ENCODE measurements at places on chromosomes 1 and 21. TPM values are rescaled to one million over a fixed set of nuclear protein-coding genes. Genes with fewer than 3 reads are reported as not detected.

GRCh38 chr1:166740668-166741276, 98.5 kb upstream of the POGK start:
- DNase-seq = no peak

GRCh38 chr21:44911068-44911383, 9.7 kb downstream of the ITGB2 start:
- DNase-seq = no peak

The PDPN gene
- 4.4 TPM for polyA plus RNA-seq

DNA sequence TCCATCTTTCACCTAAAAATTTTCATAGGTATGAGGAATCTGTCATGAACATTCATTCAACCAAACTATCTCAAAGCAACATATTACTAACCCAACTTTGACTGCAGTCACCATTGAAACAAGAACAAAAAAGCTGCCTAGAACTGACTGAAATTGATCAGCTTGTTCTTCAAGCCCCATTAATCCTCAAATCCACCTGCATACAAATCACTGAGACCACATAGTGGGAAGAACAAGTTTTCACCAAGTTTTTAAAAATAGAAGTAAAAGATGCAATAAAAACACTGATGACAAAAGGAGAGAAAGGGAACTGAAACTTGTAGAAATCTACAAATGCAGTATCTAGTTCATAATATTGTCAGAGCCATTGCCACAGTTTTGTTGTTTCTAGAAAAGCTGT, 6.1 kb downstream of the SORT1 start:
- no peak for DNase-seq

DNA sequence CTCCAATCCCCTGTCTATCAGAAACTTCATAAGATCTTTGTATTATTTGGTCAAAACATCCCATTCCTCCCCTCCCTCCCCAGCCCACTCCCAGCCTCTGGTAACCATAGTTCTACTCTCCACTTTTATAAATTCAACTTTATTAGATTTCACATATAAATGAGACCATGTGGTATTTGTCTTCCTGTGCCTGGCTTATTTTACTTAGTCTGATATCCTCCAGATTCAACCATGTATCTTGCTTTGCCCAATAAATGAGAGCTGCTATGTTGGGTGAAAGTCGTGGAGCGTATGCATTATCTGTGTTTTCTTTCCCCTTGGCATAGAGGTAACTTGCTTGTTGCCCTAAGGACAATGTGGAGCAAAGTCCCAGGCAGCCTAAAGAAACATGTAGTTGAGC, 28.5 kb upstream of the CHRM3 start:
- no peak for DNase-seq

DNA sequence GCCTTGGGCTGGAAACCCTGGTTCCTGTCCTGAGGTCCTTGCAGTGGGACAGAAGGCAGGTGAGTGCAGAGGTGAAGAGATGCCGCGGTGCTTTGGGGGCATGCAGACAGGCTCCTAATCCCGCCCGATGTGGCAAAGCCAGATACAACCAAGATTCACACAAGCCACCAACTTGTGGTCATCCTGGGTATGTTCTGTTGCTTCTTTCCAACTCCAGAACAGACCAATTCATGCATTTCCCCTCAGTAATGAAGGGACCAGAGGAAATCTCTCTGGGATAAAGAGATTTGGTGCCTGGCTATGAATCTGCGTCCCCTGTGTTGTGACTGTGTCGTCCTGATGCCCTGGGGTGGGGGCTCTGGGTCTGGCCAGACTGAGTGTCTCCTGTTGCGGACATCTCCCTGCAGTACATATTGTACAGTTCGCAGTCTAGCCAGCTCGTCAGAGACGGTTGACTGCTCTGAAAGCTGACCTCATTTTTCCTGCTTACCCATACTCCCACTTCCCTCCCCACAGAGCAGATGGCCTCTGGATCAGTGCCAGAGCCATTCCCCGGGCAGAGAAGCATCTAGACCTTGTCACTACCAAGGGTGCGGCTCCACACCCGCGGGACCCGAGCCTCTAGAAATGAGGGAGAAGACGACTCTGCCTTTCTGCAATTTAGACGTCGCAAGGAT, 216.3 kb downstream of the KIF26B start:
- DNase-seq = peak; percentile 17

The S1PR1 gene
- 51.2 TPM for polyA plus RNA-seq

DNA sequence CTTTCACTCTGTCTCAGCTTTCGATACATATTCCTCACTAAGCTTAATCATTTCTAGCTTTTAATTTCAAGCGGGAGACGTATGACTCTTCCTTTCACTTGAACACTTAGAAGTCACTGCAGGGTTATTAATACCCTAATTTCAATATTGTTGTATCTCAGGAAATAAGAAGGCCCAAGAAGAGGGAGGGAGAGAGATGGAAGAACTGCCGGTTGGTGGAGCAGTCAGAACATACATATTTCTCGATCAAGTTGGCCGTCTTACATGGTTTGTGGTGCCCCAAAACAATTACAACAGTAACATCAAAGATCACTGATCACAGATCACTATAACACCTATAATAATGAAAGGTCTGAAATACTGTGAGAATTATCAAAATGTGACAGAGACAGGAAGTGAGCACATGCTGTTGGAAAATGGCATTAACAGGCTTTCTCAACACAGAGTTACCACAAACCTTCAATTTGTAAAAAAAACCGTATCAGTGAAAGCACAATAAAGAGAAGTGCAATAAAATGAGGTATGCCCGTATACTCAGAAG, 145.4 kb upstream of the HP1BP3 start:
- no peak for DNase-seq

- DNase-seq = no peak
Measured at GRCh38 chr21:35023396-35024070, 25.6 kb downstream of the RUNX1 start.

DNA sequence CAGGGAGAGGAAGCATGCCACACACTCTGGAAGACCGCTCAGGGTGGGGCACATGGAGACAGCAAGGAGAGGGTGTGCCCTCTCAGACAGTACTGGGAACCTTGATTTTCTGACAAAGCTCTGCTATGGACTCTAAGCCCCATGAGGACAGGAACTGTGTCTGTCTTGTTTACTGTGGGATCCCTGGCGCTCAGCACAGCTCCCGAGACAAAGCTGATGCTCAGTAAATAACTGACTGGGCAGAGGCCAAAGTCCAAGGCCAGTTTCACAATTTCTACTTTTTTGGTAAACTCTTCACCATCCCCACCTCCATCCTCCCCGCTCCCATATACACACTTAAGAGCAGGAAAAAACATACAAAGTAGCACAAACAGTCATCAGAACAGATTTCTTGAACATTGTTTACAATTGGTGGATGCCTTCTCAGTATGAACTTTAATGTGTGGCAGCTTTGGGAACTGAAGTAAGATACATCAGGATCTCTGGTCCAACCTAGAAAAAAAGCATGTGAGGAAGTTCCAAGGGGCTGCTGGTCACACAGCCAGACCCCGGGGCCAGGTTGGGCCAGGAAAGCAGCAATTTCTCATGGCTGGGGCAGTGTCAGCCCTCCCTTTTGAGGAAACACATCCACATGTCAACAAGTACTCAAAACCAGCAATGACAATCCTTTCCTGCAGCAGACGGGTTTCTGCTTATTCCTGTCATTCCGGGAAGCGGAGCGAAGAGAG, 5.6 kb upstream of the AHCYL1 start:
- no peak for DNase-seq

The PYCR2 gene
- polyA plus RNA-seq = 96.0 TPM

The HPDL gene
- polyA plus RNA-seq = 0.62 TPM

DNA sequence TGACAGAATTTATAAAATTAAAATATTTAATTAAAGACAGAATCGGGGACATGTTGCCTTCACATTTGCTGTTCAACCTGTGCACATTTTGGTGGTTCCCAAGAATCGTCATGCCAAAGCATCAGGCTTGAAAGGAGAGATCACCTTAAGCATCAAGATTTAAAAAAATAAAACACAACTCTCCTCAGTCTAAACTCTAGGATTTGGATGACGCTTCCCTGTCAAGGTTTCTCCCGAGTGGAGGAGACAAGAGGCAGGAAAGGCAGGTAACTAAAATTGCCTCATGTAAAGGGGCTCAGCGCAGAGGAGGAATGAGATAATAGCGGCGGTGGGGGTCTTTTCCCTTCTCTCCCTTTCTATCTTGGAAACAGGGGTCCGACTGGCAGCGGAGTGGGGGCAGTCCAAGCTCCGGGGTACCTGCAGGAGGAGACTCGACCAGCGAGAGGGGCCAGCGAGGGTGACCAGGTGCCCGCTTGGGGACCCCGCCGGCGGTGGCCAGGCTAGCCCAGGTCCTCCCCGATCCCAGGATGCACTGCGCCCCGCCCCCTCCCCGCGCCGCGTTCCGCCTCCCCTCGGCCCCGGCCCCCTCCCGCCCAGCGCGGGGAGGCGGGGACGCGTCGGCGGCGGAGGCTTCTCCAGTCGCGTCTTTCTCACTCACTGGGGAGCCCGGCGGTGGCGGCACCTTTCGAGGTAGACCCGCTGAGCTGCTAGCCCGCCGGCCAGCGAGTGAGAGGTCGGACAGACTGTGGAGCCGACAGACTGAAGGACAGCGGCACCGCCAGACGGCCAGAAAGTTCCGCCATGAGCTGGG, at the start of gene FNBP1L:
Gene FNBP1L (plus strand): TSS at position 638 of the 811 bp plus-strand sequence. CDS start 164 bp downstream, at position 802.
- DNase-seq = peak; percentile 81

The ARID4B gene
- 4.8 TPM for polyA plus RNA-seq

The FCRL2 gene
- polyA plus RNA-seq = 0.04 TPM

The IGSF3 gene
- 4.4 TPM for polyA plus RNA-seq

GRCh38 chr21:36566644-36567043, 86.7 kb upstream of the CLDN14 start:
- no peak for DNase-seq

GRCh38 chr1:240732390-240732789, 120.4 kb upstream of the GREM2 start:
- DNase-seq = no peak

GRCh38 chr1:109509176-109510134, at the start of gene AMIGO1:
Gene AMIGO1, minus strand, starts transcription at chr1:109509727. Its CDS starts 815 bp downstream, at chr1:109508912.
- peak; percentile 56 for DNase-seq

DNA sequence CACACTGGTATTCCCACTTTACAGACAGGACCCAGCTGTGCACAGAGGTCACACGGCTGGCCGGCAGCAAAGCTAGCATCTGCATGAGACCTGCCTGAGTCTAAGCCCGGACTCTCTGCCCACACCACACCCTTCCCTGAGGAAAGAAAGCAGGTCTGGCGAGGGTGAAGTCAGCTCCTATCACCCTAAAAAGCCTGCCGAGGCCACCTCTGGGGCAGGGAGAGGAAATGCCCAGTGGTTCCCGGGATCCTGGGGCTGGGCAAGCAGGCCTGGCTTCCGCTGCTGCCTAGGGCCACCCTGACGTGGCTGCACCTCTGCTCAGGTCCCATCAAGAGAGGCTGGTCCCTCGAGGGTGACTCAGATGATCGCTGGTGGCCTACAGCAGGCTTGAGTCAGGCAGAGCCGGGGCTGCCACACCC, 42.2 kb downstream of the RAP1GAP start:
- no peak for DNase-seq

The NUF2 gene
- polyA plus RNA-seq = 0.37 TPM

GRCh38 chr1:225866061-225866837, 15.9 kb downstream of the TMEM63A start:
- no peak for DNase-seq

The STUM gene
- 1.2 TPM for polyA plus RNA-seq

GRCh38 chr1:213075725-213076124, 24.7 kb downstream of the RPS6KC1 start:
- no peak for DNase-seq

The NPPA gene
- 16.4 TPM for polyA plus RNA-seq

- DNase-seq = no peak
Measured at GRCh38 chr1:14452551-14452950, 145.9 kb upstream of the KAZN start.

- peak; percentile 93 for DNase-seq
Measured at GRCh38 chr1:161177112-161177935, at the start of gene B4GALT3. Gene B4GALT3, minus strand, starts transcription at chr1:161177507. Its CDS starts 1,447 bp downstream, at chr1:161176060.

The MEX3A gene
- polyA plus RNA-seq = 0.17 TPM

- no peak for DNase-seq
Measured at GRCh38 chr1:191206513-191207207, 729.0 kb upstream of the BRINP3 start.

The CD101 gene
- 0.90 TPM for polyA plus RNA-seq

DNA sequence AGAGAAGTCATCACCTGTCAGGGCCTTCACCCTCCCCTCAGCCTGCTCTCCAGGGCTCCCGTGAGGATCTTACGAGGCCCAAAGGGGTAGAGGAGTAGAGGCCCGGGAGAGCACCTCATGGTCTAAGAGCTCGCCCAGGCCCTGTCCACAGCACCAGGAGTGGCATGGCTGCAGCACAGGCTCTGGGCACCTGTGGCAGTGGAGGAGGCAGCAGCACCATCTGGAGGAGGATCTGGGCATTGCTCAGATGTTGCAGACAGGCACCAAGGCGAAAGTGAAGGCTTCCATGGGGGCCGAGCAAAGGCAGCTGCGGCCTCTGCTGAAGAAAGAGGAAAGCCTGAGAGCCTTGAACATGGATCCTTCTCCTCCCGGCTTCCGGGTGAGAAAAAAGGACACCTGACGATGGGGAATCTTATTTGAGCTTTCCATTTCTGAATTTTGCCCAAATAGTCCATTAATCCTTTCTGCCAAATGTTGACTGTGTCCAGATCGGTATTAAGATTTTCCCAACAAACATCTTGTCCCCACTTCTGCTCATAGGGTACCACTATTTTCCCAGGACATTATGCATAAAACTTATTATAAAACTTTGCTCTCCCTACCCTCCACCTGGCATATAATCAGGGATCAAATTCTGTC, 604.7 kb downstream of the PTPRC start:
- peak; percentile 50 for DNase-seq

DNA sequence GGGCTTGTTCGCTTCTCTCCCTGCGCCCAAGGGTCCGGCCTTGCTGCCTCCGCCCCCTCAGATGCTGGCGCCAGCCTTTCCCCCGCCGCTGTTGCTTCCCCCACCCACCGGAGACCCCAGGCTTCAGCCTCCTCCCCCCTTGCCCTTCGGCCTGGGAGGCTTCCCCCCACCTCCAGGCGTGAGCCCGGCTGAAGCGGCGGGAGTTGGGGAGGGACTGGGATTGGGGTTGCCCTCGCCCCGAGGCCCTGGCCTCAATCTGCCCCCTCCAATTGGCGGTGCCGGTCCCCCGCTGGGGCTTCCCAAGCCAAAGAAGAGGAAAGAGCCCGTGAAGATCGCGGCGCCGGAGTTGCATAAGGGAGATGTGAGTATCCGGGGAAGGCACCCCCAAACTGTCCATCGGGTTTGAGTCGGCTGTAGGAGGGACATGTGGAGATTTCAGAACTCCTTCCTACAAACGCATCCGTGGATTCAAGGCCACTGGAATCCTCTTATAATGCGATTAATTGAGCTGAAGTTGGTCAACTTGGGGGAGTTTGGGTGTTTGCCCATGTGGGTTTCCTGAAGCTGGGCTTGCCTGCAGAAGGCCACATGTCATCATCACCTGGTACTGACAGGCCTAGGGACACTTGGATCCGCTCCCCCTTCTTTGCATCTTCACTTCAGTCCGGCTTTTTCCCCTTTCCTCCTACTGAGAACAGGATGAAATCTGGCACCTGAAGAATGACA, 707 bp downstream of the PRCC start:
- DNase-seq = peak; percentile 40

- DNase-seq = no peak
Measured at GRCh38 chr21:36211660-36212512, 55.3 kb downstream of the DOP1B start.

Measured in heart right ventricle (tissue), 16 donors.